Chondrocyte (in vitro differentiated cells): ENCODE measurements at places on chromosomes 16 and 17. TPM values are rescaled to one million over a fixed set of nuclear protein-coding genes. Genes with fewer than 3 reads are reported as not detected.

DNA sequence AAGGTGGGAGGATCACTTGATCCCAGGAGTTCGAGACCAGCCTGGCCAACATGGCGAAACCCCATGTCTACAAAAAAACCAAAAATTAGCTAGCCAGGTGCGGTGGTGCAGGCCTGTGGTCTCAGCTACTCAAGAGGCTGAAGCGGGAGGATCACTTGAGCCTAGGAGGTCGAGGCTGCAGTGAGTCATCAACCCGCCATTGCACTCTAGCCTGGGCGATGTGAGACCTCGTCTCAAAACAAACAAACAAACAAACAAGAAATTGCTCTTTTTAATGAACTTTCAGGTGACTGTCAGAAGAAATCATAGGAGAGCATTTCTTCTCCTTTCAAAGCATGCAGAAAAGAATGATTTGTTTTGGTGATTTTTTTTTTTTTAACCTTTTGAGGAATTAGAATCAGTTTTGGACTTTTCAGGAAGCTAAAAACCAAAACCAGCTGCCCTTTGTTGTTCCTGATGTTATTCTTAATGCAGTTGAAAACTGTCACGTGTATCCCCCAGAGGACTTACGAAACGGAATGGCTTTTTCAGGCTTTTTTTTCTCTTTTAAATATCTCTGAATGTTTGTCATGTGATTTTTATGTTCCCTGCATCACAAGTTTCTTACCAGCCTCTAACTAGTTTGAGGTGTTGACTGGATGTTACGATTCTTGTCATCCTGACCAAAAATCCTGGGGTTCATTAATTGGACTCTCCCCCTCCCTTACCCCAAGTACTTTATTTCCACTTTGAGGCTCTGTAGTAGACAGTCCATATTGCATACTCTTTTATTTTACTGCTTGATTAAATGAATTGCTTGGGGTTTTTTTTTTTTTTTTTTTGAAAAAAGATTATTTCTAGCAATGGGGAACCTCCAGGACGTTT lies 34.1 kb downstream of the SNX29 start:
- H3K4me1 ChIP-seq: peaks cover 5% of the 10 kb centered on the region
- no peak overlapping the region for H3K27ac ChIP-seq
- no peaks in the 10 kb centered on the region for H3K36me3 ChIP-seq
- no peak overlapping the region for H3K4me3 ChIP-seq

The DUXB gene
- not detected in 3 replicates for total RNA-seq

The SOCS1 gene
- total RNA-seq: 2.7 to 4.6 TPM (median 3.6 TPM) in 3 replicates

GRCh38 chr16:4064950-4065352 lies 51.3 kb downstream of the ADCY9 start:
- no peak for DNase-seq
- H3K27ac ChIP-seq: no peak overlapping the region
- no peak overlapping the region for H3K4me3 ChIP-seq

DNA sequence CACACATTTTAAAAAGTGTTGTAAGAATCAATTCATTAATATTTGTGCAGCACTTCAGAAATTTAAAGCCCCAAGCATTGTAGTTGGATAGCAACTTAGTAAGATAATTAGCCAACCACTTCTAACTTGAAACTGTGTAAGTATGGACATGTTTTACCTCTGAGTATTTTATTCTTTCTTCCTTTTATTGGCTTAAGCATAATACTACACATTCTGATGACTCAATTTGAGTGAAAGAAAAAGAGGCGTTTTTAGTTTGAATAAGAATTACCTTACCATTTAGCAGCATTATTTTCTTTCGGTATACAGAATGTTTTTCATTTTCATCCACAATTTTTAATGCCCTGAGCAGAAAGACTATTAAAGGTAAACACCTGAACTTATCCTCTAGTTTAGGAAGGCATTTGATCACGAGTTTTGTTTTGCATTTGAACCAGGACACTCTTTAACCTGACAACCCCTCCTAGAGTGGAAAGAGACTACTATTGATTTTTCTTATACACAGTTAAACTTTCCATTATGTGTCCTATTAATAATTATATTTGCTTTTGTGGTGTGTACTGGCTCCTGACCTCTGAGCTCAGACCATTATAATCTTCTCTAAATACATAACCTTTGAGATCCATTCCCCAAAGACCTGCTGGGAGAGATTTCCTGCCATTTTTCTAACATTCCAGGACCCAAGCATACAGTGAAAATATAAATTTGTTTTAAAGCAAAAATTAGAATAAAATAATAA lies 9.2 kb downstream of the NACA2 start:
- peaks cover 2% of the 10 kb centered on the region for H3K27me3 ChIP-seq
- no peaks in the 10 kb centered on the region for H3K4me1 ChIP-seq
- no peak overlapping the region for H3K27ac ChIP-seq
- no peak for DNase-seq
- no peak overlapping the region for H3K4me3 ChIP-seq

DNA sequence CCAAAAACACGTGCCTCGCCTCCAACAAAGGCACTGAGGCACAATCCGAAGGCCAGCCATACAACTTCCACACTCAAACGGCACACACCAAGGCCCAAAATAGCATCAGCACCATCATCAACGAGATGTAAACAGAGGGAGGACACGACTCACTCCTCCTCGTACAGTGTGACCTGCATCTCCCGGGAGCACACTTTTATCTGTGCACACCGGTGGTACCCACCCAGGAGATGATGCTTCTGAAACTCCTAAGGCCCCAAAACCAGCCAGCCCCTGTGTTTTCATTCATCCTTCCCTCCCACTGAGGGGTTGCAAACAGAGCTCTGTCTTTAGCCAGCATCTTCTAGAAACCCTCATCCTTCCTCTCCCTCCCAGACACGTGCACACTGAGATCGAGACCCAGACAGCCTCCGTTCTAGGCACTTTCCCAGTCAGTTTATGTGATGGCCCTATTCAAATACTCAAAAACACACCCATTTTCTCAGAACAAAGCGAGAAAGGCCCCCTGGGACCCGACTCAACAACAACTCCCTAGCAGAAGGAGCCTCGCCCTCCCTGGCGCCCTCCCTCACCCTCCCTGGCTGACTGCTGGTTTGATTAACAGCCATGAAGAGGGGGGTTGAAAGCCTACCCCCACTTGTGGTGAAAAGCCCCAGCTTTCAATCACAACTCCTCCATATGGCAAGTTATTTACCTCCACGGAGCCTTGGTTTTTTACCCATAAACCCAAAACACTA lies 76.3 kb downstream of the GAS7 start:
- H3K27ac ChIP-seq: no peak overlapping the region
- H3K36me3 ChIP-seq: no peaks in the 10 kb centered on the region
- DNase-seq: no peak
- no peak overlapping the region for H3K4me3 ChIP-seq

GRCh38 chr17:50954641-50955121 lies 88.5 kb upstream of the TOB1 start:
- H3K36me3 ChIP-seq: no peaks in the 10 kb centered on the region
- H3K27ac ChIP-seq: peak overlapping the region; percentile 89
- no peaks in the 10 kb centered on the region for H3K27me3 ChIP-seq

DNA sequence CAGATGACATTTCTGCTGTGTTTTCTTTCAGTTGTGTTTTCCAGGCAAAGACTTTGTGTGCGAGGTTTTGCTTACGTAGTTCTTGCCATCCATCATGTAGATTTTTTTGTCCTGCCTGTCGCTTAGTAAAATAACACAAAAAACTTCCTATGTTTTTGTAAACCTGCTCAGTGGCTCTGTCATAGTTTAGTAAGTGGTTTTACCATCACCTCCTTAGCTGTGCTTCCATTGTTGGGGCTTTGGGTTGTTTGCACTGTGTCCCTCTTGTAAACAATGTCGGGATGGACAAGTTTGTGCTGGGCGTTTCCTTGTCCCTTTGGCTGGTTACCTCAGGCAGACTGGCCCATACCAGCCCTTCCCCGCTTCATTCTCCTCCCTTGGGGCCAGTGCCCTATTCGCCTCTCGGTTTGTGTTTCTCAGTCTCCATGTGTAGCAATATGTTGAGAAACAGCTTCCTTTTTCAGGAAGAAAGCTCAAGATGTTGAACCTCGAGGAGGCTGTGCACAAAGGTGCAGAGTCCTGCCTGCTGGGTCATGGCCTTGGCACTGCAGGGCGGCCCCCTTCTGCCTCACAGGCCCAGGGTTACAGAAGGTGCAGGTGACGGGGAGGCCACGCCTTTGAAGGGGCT lies 74.6 kb downstream of the KSR1 start:
- H3K27ac ChIP-seq: peak overlapping the region; percentile 96
- H3K4me3 ChIP-seq: no peak overlapping the region
- H3K4me1 ChIP-seq: peaks cover 93% of the 10 kb centered on the region
- H3K27me3 ChIP-seq: no peaks in the 10 kb centered on the region

DNA sequence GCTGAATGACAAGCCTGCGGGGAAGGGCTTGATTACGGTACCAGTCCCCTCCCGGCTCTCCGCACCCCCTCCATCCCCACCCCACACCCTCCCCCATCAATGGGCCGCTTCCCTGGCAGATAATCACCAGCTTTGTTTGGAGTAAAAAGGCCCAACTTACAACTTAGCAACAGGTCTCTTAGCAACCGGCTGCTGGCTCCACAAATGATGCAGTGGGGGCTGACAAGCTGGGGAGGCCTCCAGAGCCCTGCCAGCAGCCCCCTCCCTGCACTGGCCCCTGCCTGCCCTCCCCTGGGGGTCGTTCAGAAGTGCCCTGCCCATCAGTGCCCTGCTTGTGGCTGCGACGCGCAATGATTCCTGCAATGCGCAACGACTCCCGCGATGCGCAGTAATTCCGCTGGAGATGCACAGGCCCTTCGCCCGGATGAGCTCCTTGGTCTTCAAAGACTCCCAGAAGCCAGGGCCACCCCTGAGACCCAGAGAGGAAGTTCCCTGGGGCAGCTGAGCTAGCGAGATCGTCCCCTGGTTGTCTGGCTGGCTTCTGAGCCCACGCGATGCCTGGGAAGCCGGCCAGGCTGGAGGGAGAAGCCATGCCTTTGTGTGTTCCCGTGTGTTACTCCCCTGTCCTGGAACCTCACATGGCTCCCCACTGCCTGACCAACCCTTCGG lies 23.3 kb downstream of the CPNE2 start:
- no peak overlapping the region for H3K4me3 ChIP-seq
- H3K4me1 ChIP-seq: peaks cover 39% of the 10 kb centered on the region
- DNase-seq: no peak
- no peaks in the 10 kb centered on the region for H3K27me3 ChIP-seq
- peak overlapping the region; percentile 91 for H3K27ac ChIP-seq
- peaks cover 6% of the 10 kb centered on the region for H3K36me3 ChIP-seq

DNA sequence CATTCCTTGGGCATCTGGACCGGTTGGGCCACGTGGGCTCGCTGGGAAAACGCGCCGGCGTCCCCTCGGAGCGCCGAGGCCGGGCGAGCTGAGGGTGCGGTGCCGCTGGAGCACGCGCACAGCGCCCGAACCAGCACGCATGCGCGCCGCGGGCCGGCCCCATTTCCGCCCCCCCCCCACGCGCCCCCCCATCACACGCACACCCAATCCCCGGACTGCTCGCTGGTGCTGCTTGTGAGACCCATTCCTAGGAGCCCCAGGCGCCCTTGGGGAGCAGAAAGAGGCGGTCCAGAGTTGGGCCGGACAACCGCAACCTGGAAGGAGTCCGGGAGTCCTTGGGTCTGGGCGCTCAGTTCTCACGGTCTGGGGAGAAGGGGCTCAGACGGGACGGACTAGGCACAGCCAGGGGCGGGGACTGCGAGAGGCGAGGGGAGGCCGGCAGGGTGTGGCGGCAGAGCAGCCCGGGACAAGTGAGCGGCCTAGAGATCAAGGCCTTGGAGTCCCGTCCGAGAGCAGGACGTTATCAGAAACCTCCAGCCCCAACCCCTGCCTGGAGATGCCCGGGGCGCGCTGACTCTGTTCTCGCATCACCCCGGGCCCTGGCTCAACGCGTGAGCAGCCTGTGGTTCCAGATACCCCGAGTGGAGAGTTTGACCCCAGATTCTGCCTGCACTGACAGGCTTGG lies 6.0 kb upstream of the CBX8 start:
- DNase-seq: no peak
- H3K4me1 ChIP-seq: peaks cover 25% of the 10 kb centered on the region
- no peak overlapping the region for H3K4me3 ChIP-seq
- H3K27ac ChIP-seq: no peak overlapping the region
- peaks cover 1% of the 10 kb centered on the region for H3K36me3 ChIP-seq
- peaks cover 66% of the 10 kb centered on the region for H3K27me3 ChIP-seq

DNA sequence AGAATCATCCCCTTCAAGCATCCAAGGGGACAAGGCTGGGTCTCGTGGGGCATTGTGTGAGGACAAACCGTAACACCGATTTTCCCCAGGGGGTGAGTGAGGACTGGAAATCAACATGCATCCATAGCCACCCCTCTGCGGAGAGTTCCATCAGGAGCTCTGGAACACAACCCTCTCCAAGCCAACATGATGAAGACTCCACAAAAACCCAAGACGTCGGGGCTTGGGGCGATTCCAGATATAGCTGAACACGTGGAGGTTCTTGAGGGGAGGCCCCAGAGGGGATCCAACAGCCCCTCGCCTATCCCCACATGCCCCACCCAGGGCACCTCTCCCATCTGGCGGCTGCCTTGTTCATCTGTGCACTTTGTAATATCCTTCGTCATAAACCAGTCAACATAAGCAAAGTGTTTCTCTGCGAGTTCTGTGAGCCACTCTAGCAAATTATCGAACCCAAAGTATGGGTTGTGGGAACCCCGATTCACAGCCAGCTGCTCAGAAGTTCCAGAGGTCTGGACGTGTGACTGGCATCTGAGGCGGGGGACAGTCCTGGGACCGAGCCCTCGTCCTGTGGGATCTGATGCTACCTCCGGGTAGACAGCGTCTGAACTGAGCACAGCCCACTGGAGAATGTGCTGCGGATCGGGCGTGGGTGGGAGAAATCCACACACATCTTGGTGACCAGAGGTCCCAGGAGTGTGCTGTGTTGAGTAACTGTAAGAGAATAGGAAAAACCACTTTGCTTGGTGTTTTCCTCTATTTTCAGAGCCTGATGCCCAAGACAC lies 55.5 kb downstream of the RPH3AL start:
- H3K4me3 ChIP-seq: no peak overlapping the region
- no peak overlapping the region for H3K27ac ChIP-seq
- no peaks in the 10 kb centered on the region for H3K36me3 ChIP-seq
- H3K4me1 ChIP-seq: no peaks in the 10 kb centered on the region

The C17orf100 gene
- 2.0 to 3.0 TPM (median 2.9 TPM) in 3 replicates for total RNA-seq

DNA sequence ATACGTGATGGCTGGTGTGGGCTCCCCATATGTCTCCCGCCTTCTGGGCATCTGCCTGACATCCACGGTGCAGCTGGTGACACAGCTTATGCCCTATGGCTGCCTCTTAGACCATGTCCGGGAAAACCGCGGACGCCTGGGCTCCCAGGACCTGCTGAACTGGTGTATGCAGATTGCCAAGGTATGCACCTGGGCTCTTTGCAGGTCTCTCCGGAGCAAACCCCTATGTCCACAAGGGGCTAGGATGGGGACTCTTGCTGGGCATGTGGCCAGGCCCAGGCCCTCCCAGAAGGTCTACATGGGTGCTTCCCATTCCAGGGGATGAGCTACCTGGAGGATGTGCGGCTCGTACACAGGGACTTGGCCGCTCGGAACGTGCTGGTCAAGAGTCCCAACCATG lies 5.6 kb downstream of the MIEN1 start:
- DNase-seq: no peak
- no peak overlapping the region for H3K4me3 ChIP-seq
- peaks cover 9% of the 10 kb centered on the region for H3K4me1 ChIP-seq
- no peaks in the 10 kb centered on the region for H3K27me3 ChIP-seq

The OR4D1 gene
- not detected in 3 replicates for total RNA-seq
